ENCODE measurements at places on chromosomes 1 and 21.

GRCh38 chr1:174736831-174737230 lies 262.9 kb upstream of the CACYBP start:
- no peaks in the 10 kb centered on the region for H3K36me3 ChIP-seq
- no peaks in the 10 kb centered on the region for H3K27me3 ChIP-seq
- no peak overlapping the region for H3K4me3 ChIP-seq
- no peak for DNase-seq
- no peaks in the 10 kb centered on the region for H3K4me1 ChIP-seq

- H3K27ac ChIP-seq = no peak overlapping the region
- no peaks in the 10 kb centered on the region for H3K4me1 ChIP-seq
- no peaks in the 10 kb centered on the region for H3K36me3 ChIP-seq
- H3K4me3 ChIP-seq = no peak overlapping the region
- no peak for DNase-seq
Measured at GRCh38 chr1:214122110-214122509, 134.3 kb downstream of the PROX1 start.

GRCh38 chr1:215399787-215400186 lies 167.3 kb upstream of the KCTD3 start:
- DNase-seq = no peak
- H3K27me3 ChIP-seq = no peaks in the 10 kb centered on the region
- no peak overlapping the region for H3K27ac ChIP-seq
- no peaks in the 10 kb centered on the region for H3K4me1 ChIP-seq
- H3K36me3 ChIP-seq = no peaks in the 10 kb centered on the region

DNA sequence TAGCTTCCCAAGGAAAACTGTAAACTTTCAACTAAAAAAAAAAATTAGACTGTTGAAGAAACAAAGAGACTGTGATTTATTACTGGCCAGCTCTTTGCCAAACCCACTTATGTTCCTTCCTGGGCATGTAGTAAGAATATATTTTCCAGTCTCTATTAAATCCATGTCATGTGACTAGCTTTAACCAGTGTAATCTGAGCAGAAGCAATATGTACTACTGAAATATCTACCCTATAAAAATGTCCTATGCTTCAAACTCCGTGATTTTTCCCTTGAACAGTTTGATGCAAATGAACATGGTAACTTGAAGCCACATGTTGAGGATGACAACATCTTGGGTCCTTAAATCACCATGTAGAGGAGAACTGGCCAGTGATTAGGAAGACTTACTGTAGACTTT lies 144.5 kb downstream of the NTMT2 start:
- no peak overlapping the region for H3K27ac ChIP-seq
- no peak overlapping the region for H3K4me3 ChIP-seq
- H3K36me3 ChIP-seq = no peaks in the 10 kb centered on the region
- H3K4me1 ChIP-seq = no peaks in the 10 kb centered on the region
- DNase-seq = no peak

GRCh38 chr1:206609229-206609991 lies 2.9 kb downstream of the EIF2D start:
- H3K36me3 ChIP-seq = peaks cover 3% of the 10 kb centered on the region
- no peak overlapping the region for H3K27ac ChIP-seq
- H3K4me3 ChIP-seq = no peak overlapping the region
- H3K4me1 ChIP-seq = peaks cover 15% of the 10 kb centered on the region
- no peaks in the 10 kb centered on the region for H3K27me3 ChIP-seq
- no peak for DNase-seq

DNA sequence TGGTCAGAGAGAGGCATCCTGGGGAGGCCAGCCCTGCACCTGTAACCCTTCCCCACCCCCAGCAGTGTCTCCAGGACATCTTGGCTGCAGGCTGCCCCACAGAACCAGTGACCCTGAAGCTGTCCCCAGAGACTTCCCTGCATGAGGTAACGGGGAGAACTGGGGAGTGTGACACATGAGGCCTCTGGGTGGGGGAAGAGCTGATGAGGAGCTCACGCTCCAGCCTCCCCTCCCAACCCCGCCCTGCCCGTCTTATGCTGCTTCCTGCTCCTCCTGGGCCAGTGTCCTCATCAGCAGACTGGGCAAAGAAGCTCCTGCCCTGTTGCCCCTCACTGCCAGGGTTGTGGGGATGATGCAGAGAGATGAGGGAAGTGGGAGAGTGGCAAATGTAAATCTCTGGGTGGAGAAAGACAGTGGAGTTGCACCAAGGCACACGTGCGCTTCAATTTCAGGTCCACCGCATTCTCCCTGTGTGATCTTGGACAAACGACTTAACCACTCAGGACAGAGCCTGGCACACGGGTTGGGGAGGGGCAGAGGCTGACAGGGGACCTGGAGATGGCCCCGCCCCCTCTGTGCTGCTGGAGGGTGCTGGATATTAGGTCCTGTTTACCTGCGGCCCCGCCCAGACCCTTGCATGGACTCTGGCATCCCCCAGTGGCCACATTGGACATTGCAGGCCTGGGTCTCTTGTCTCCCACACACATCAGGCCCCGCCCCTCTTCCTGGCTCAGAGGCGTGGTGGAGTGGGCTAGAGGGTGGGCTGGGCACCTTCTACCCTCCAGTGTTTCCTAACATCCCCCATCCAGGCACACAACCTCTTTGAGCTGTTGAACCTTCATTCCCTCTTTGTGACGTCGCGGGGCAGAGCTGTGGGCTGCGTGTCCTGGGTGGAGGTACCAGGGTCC lies 12.3 kb downstream of the CLCNKB start:
- no peak overlapping the region for H3K4me3 ChIP-seq
- H3K4me1 ChIP-seq = peaks cover 7% of the 10 kb centered on the region
- no peaks in the 10 kb centered on the region for H3K36me3 ChIP-seq
- H3K27me3 ChIP-seq = no peaks in the 10 kb centered on the region
- no peak overlapping the region for H3K27ac ChIP-seq
- peak; percentile 93 for DNase-seq

- H3K27me3 ChIP-seq = no peaks in the 10 kb centered on the region
- no peaks in the 10 kb centered on the region for H3K4me1 ChIP-seq
- no peak overlapping the region for H3K4me3 ChIP-seq
- H3K36me3 ChIP-seq = no peaks in the 10 kb centered on the region
- DNase-seq = no peak
Measured at GRCh38 chr21:32520875-32521735, 64.2 kb downstream of the TCP10L start.

- no peak overlapping the region for H3K4me3 ChIP-seq
- H3K27me3 ChIP-seq = no peaks in the 10 kb centered on the region
- no peaks in the 10 kb centered on the region for H3K36me3 ChIP-seq
Measured at GRCh38 chr1:99527078-99527477, 118.8 kb upstream of the PALMD start.

DNA sequence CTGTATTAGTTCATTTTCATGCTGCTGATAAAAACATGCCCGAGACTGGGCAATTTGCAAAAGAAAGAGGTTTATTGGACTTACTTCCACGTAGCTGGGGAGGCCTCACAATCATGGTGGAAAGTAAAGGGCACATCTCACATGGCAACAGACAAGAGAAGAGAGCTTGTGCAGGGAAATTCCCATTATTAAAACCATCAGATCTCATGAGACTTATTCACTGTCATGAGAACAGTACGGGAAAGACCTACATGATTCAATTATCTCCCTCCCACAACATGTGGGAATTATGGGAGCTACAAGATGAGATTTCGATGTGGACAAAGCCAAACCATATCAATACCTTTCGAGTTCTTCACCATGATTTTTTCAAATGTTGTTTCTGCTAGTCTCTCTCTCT lies 3.7 kb upstream of the CHRM3 start:
- H3K4me3 ChIP-seq = no peak overlapping the region
- DNase-seq = no peak
- no peaks in the 10 kb centered on the region for H3K36me3 ChIP-seq
- no peak overlapping the region for H3K27ac ChIP-seq

- no peak overlapping the region for H3K27ac ChIP-seq
- H3K36me3 ChIP-seq = no peaks in the 10 kb centered on the region
- H3K4me3 ChIP-seq = no peak overlapping the region
- no peak for DNase-seq
Measured at GRCh38 chr1:30662291-30662840, 61.0 kb downstream of the MATN1 start.

DNA sequence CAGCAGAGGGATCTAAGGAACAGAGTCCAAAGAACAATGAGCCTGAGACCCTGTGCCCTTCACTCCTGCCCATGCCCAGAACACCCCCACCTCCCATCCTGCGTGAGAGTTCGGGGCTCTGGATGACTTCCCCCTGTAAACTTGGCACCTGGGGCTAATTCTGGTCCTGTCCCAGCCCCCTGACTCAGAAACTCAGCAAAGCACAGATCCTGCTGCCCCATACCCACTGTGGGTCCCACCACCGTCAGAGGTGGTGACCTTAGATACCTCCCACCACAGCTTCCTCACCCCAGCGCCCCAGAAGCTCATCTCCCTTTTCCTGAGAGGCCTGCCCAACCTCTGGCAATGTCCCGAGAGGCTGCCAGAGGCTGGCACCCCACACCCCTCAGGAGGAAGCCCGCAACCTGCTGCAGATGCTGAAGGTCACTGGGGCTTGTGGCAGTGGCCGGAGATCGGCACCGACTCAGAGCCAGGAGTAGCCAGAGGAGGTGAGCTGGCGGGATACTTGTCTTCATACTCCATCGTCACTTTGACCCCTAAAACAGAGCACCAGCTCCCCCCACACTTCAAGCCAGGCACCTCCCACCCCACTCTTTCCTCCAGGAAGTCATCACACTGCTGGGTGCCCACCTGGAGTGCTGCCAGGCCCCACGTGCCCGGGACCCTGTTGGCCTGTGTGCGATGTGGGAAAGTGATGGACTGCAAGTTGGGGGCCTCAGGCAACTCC lies 111.6 kb upstream of the IFFO2 start:
- no peaks in the 10 kb centered on the region for H3K4me1 ChIP-seq
- no peak for DNase-seq
- no peaks in the 10 kb centered on the region for H3K36me3 ChIP-seq
- H3K27ac ChIP-seq = no peak overlapping the region

- H3K27me3 ChIP-seq = no peaks in the 10 kb centered on the region
- no peaks in the 10 kb centered on the region for H3K4me1 ChIP-seq
- no peak overlapping the region for H3K27ac ChIP-seq
- no peak overlapping the region for H3K4me3 ChIP-seq
- no peak for DNase-seq
Measured at GRCh38 chr1:193569983-193570269, 383.5 kb upstream of the B3GALT2 start.

DNA sequence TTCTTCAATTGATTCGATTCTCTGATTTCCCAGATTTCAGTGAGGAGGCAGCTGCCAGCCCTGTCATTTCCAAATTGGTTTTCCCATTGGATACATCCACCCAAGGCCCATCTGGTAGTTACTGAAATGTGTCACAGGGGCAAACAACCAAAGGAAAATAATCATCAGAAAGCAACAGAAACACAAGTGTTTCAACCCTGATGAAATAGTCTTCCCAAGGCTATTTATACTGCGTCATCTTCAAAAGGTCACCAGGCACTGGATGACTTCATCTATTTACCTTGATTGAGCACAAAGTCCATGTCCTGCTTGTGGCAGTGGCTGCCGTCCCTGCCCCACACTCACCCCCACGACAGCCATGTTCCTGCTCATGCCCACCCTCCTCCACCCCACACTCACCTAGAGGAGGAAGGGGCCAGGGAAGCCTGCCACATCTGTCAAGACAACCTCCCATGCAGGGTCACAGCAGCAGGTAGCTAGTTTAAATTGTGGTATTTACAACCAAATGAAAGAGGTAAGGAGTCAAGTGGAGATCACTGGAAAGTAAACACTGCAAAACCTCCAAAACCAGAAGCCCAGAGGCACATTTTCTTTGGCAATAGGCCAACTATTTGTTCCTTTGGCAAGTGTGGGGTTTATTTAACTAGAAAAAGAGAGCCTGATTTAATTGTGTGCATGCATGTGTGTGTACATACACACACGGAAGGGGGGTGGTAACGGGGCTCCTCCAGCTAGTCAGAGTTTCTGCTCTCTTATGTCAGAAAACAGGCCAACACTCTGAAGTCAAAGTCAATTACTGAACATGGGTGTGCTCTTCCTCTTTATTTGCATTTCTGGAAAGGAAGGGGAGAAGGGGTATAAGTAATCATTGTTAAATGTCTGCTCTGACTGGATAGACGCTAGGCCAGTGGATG lies 49.5 kb upstream of the RAB4A start:
- H3K4me1 ChIP-seq = no peaks in the 10 kb centered on the region
- no peak overlapping the region for H3K4me3 ChIP-seq
- H3K27ac ChIP-seq = no peak overlapping the region
- H3K27me3 ChIP-seq = no peaks in the 10 kb centered on the region
- no peak for DNase-seq
- H3K36me3 ChIP-seq = no peaks in the 10 kb centered on the region

DNA sequence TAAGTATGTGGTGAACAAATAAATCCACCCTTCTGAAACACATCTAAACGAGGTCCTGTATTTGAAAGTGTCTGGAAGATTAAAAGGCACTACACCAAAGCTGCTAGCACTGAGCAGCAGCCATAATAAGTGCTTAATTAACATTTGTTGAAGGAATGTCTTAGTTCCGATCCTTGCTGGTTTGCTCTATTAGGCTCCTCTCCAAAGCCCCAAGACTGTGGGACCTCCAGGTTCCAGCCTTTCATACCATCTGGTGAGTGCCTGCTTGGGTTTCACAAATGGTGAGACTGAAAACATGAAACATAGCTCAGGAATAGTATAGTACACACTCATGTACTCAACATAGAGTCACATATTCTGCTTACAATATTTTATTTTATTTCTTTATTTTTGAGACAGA lies 640 bp upstream of the CYP2J2 start:
- H3K27me3 ChIP-seq = no peaks in the 10 kb centered on the region
- no peak overlapping the region for H3K4me3 ChIP-seq
- H3K27ac ChIP-seq = no peak overlapping the region

DNA sequence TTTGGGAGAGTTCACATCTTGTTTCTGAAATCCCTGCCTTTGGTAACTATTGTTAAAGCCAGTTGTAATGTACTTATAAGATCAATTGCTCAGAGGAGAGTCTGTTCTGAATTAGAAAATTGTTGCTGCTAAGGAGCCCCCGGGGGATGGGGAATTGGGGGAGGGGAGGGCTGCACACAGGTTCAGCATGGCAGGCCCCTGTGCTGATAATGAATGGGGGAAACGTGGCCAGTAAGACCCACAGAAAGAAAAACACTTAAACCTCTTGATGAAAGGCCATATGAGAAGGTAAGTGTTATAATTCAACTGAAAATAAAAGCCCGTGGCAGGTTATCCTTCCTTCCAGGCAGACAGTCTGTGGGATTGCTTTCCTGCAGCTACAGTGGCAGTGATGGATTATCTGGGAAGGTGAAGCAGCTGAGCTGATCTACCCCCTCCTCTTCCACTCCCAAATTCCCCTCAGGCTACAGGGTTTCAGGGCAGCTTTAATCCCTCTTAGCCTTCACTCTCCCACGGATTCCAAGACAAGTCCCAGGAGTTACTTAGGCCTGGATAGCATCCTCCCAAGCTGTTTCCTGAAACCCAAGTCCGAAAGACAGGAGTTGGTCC lies 398.8 kb downstream of the TBX15 start:
- H3K27me3 ChIP-seq = no peaks in the 10 kb centered on the region
- no peaks in the 10 kb centered on the region for H3K4me1 ChIP-seq
- H3K4me3 ChIP-seq = no peak overlapping the region
- no peak overlapping the region for H3K27ac ChIP-seq
- DNase-seq = no peak
- no peaks in the 10 kb centered on the region for H3K36me3 ChIP-seq

Measured in Karpas-422 (cell line).